ENCODE measurements at places on chromosomes 16 and 17.

DNA sequence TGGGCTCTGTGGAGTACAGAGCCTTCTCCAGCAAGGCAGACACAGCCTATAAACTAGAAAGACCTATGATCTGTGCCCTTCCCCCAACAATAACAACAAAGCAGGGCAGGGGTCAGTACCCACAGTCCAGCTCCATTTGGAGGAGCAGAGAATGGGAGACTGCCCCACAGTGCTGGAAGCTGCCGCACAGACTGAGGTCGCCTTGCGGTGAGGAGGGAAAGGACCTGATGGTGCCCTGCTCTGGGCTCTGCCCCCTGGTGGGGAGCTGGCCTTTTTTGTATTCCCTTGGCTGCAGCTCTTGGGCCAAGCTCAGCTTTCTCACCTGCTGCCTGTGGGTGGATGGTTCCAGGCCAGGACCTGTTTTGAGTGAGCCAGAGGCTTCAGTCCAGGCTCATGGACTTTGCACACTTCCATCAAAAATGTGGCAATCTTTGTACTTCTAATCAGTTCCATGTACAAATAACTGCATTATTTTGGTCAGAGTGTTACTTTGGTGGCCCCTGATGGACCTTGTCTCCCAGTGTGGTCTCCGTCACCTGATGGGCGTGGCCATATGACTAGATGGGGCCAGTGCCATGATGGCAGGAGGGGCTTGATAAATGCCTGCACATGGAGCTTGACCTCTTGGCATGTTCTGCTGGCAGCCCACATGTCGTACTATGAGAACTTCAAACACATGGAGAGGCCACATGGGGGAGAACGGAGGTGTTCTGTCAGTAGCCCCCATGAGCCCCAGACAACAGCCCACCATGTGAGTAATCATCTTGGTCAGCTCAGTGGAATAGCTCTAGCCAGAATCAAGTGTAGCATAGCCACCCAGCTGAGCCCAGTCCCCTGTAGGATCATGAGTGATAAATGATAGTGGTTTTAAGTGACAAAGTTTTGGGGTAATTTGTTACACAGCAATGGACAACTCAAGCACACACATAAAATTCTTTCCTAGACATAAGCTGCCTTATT is 24.2 kb downstream of the B9D1 start:
- DNase-seq: peak; percentile 86

DNA sequence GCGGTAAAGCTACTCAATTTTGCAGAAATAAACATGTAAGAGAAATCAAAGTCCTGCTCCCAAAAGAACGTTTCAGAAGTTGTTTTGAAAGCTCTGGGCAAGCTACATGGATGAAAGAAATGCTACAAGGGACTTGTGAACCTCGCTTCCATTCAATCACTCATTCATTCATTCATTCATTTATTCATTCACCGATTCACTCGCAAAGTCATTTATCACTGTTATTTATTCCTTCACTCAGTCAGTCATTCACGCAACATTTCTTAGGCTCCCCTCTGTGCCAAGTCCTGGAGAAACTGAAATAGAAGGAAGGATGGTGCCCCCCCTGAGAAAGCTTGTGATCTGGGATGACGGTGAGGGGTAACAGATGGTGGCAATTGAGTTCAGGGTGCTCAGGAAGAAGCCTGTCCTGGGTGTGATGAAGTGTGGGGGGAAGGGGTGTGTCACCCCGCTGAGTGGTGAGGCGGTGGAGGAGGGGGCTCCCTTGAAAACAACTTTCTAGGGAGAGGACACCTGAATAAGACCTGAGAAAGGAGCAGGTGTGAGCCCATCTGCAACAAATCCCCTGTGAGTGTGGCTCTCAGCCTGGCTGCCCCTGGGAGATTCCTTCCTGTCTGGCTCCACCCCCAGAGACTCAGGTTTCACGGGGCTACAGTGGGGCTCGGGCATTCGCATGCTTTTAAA is 36.3 kb upstream of the PRSS54 start:
- no peak for DNase-seq

- DNase-seq: no peak
These were observed 3.8 kb downstream of the HSDL1 start for GRCh38 chr16:84141143-84141670.

GRCh38 chr16:16101585-16101984 is 121.7 kb downstream of the ABCC6 start:
- no peak for DNase-seq

GRCh38 chr16:80974649-80975376 is 31.9 kb downstream of the CMC2 start:
- DNase-seq: no peak

DNA sequence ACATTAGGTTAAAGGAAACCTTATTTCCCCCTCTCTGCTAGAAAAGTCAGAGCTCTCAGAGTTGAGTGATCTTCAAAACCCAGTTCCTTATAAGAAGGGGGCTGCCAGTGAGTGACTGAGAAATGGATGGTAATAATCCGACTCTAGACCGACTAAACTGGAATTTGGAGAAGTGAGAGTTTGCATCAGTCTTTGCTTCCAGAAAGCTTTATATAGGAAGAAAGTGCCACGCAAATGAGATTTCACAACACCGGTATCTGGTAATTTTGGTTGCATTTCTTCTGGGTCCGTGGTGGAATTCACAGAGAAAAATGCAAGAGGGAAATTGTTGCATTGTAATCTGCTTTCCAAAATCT is 271.4 kb downstream of the MAF start:
- no peak for DNase-seq

GRCh38 chr17:30812218-30813177 is 12.0 kb downstream of the CRLF3 start:
- DNase-seq: no peak

DNA sequence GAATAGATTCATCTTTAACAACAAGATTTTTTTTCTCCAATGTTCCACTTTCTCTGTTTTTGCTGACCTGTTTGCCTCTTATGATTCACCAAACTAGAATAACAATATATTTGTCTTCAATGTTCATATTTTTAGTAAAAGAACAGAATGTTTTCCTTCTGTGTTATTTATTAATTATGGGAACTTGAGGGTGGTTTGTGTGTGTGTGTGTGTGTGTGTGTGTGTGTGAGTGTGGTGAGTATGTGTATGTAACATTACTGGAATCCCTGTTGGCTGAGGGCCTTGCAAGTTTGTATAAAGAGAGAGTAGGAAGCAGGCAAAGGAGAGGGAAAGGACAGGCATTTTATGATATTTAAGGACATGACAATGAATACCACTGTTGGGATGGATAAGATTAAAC is 13.8 kb downstream of the STXBP4 start:
- DNase-seq: no peak
